Gastrocnemius medialis (tissue), 4 donors: ENCODE measurements at places on chromosomes 6 and 20.
A peak's percentile ranks its signal among the peaks of the same experiment; 100 is the strongest.

- DNase-seq = peak; percentile 16
Measured at GRCh38 chr6:26056583-26057350, 30.5 kb upstream of the HFE start.

- DNase-seq = no peak
Measured at GRCh38 chr20:44173116-44173515, 13.9 kb downstream of the JPH2 start.

GRCh38 chr6:166419717-166420116, 37.0 kb upstream of the MPC1 start:
- DNase-seq = no peak

DNA sequence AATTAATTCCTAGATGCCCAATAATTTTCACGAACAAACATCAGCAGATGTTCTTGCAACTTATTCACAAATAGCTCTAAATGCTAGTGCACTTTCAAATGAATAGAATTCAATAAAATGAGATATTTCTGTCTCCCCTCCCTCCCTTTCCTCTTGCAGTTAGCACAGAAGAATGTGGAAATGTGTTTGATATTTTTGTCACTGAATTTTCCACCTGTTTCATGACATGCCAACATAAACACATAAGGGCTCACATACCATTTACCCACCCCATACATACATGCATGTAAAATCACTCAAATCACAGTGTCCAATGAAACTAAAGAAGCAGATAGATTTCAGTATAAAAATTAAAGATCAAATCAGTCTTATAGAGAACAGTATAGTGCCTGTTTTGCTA, 746.9 kb upstream of the MARCKS start:
- no peak for DNase-seq

GRCh38 chr6:5818959-5819358, 187.8 kb downstream of the NRN1 start:
- DNase-seq = no peak

GRCh38 chr6:37535759-37536490, 36.2 kb upstream of the CCDC167 start:
- no peak for DNase-seq

DNA sequence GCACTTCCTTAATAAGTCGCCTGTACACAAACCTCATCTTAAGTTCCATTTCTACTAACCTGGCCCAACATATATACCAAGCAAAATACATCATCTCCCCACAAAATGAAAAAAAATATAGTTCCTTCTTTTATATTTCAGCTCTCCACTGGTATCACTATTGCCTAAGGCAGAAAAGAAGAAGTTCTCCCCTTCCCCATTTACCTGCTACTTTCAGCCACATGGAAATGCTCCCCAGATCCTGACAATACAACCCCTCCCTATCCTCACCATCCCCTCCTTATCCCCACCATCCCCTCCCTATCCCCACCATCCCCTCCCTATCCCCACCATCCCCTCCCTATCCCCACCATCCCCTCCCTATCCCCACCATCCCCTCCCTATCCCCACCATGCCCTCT, 175.7 kb downstream of the LINC00237 start:
- DNase-seq = no peak

DNA sequence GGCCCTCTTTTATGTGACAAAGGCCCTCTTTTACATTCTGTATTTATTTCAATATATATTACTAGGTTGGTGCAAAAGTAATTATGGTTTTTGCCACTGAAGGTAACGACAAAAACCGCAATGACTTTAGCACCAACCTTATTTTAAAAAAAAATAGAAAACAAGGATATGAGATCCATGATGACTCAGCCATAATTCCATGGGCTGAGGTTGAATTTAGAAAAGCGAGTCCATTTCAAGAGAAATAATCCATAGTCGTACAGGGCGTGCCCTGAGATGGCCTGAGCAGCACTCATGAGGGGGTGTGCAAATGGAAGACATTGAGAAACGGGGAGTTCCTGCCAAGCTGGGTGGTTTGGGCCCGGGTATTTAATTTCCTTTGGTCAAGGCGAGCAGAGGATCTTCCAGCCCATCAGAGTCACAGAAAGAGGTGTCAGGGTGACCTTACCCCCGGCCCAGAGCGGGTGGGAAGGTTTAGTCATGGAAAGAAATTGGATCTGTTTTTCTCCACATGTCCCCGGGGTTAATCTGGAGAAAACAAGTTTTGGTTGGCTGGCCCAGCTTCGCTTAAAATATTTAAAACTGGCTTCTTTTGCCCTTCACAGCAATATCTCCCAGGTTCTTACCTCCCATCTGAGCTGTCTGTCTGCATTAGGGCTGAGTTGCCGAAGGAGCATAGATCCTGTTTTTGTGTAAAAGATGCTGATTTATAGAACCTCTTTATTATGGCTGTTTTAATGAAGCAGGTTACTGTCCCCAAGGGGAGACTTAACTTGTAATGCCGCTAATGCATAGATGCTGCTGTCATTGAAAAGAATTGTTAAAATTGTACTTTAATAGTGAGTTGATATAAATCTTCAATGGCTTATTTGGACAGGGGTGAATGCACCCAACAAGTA, 255.6 kb downstream of the PREX1 start:
- DNase-seq = no peak

DNA sequence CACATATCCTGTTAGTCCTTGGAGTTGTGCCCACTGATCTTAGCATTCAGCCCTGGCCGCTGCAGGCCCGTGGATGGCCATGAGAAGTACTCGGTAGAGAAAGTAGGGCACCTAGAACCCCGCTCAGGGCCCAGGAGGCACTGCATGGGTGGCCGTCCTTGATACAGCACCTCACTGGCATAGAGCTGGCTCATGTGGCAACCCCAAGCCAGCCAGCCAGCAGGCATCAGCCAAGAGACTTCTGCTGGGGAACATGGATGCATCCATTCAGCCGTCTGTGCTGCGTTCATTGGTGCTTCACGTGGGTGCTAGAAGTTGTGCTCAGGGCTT, 10.6 kb downstream of the PYGB start:
- DNase-seq = no peak

GRCh38 chr6:27091661-27092315, 155.7 kb upstream of the PRSS16 start:
- no peak for DNase-seq

DNA sequence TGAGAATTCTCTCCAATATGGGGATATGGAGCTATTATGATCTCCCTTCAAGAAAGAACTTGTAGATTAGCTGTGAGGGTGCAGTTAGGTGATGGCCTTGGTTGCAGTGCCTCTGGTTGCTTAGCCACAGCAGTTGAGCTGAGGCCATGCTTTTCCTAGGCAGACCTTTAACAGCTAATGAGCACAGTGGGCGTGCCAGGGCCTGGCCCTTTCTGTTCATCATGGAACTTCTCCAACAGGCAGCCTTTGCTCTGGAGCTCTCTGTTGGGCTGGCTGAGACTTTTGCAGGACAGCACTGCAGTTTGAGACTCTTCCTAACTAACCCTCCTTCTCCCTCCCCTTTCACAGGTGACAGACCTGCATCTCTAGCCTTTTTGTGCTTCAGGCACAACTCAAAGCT, 39.7 kb upstream of the TMEM170B start:
- no peak for DNase-seq

DNA sequence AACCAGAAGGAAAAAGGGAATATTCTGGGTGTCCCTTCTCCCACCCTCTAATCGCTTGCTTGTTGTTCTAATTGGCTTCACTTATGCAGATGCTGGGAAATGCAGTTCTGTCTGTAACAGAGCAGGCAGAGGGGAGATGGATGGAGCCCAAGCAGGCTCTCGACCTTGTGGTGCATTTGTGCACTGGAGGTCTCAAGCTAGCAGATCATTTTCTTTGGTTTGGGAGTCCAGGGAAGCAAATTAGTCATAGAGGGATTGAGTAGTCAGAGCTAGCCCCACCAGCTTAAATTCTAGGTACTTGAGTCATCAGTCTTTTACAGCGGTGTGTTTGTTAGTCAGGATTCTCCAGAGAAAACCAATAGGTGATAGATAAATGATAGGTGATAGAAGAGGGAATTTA, 234.7 kb upstream of the ECI2 start:
- no peak for DNase-seq

- no peak for DNase-seq
Measured at GRCh38 chr6:115811541-115811940, 249.2 kb downstream of the FRK start.

GRCh38 chr6:1267057-1267732, 44.7 kb upstream of the FOXQ1 start:
- no peak for DNase-seq

- DNase-seq = no peak
Measured at GRCh38 chr6:93226822-93227221, 192.5 kb downstream of the EPHA7 start.

DNA sequence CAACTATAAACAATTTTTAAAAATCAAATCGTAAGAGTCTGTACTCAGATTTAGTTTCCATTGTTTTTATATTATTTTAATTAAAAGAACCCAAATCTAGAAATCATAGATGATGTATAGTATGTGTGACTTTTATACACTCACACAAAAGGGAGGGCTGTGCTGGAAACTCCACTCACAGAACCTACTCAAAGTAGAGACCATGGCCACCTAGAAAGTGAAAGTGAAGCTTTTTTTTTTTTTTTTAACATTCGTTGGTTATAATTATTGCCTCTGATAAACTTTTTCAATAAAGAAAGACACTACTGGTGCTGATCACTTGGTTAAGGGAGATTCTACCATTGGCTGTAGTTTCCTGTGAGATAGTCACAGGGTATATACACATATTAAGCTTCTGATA, 37.9 kb upstream of the PRL start:
- no peak for DNase-seq

GRCh38 chr6:32882879-32883250, 28.9 kb downstream of the PSMB9 start:
- DNase-seq = no peak

GRCh38 chr20:40488401-40488800, 200.6 kb downstream of the MAFB start:
- DNase-seq = no peak

DNA sequence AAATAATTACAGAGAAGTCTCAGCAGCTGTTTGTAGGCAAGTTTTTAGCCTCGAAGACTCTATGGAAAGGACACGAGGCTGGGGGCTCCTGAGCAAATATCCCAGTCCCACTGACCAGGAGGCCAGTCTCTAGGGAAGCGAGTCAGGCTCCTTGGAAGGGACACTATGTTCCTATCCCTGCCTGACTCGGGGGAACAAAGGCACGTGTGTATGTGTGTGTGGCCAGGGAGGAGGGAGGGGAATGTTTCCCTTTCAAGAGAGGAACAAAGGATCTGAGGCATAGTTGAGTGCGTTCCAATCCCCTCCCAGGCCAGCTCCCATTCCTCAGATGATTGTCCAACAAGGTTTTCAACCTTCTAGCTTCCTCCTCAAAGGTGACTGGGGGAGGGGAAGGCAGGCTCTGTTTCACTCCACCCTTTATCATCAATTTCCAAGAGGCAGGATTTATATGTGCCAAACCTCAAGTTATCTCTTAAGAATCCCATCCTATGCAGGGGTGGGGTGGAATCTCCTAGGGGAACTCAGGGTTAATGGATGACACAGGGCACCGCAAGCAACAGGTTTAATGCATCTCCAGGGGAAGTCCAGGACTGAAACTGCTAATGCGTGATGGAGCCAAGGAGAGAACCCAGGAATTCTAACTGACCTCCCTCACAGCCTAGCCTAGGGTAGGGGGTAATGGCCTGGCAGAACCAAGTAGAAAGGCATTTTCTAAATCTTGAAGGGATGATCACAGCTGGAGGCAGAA, 9.9 kb downstream of the BCL2L1 start:
- peak; percentile 97 for DNase-seq

DNA sequence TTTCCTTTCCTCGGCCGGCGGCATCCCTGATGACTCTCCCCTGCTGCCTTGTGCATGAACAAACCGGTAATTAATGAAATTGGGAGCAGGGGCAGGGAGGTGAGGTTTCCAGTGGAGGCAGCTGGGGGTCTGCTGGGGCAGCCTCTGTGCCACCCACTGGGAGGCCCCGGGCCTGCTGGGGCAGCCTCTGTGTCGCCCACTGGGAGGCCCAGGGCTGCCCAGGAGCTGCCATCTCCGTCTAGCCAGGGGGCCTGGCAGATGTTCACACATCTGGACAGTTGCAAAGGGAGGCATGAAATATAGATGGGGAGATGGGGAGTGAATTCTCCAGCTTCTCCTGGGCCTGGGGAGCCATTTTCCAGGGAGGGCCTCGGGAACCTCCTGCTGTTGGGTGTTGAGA, 33.8 kb downstream of the TOX2 start:
- no peak for DNase-seq

DNA sequence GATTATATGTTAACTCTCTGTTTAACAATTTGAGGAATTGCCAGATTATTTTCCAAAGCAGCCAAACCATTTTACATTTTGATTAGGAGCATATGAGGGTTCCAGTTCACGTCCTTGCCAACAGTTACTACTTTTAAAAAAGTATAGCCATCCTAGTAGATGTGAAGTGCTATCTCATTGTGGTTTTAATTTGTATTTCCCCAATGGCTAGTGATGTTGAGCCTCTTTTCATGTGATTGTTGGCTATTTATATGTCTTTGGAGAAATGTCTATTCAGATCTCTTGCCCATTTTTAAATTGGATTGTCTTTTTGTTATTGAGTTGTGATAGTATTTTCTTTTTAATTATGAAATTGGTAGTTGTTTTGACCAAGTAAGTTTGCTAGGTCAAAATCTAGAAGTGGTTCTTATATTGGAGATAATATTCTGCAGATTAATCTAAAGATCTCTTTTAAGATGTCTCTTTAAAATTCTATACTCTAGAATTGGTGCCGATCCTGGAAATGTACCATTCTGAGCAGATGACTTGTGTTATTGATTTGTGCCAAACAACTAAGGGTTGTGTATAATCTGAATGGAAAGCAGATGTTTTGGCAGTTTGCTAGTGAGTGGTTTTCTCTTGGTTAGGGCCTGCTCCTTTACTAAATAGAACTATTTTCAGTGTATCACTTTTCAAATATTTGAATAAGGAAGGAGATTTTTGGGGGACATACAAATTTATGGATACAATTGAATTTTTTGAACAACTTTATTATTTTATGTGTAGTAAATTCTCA, 99.5 kb downstream of the CDKAL1 start:
- DNase-seq = no peak

DNA sequence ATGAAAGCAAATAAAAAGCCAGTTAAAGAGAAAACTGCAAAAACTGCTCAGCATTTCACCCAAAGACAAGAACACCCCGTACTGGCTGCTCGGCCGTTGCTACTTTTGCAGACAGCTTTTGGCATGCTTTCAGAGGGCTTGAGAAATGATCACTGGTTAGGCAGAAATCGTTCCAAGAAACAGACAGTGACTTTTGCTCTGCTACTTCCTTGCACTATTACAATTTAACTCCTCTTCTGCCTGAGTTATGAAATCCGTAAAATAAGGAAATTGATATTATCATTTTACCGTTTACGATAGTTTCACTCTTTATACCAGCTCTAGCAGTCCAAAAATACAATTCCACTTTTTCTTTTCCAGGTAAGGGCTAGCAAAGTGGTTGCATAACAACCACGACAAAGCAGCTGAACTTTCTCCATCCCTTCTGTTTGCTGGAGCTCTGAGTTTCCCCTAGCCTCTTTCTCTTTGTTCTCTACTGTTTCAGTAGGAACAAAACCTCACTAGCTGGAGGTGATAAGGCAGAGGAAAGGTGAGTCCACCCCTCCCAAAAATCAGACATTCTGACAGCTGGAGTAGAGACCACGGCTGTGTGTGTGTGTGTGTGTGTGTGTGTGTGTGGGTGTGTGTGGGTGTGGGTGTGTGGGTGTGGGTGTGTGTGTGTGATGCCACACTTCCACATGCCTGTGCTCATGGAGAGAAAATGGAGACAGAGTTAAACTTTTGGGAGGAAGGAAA, 191.8 kb upstream of the RREB1 start:
- peak; percentile 84 for DNase-seq
